ENCODE measurements at places on chromosomes 4 and X.

DNA sequence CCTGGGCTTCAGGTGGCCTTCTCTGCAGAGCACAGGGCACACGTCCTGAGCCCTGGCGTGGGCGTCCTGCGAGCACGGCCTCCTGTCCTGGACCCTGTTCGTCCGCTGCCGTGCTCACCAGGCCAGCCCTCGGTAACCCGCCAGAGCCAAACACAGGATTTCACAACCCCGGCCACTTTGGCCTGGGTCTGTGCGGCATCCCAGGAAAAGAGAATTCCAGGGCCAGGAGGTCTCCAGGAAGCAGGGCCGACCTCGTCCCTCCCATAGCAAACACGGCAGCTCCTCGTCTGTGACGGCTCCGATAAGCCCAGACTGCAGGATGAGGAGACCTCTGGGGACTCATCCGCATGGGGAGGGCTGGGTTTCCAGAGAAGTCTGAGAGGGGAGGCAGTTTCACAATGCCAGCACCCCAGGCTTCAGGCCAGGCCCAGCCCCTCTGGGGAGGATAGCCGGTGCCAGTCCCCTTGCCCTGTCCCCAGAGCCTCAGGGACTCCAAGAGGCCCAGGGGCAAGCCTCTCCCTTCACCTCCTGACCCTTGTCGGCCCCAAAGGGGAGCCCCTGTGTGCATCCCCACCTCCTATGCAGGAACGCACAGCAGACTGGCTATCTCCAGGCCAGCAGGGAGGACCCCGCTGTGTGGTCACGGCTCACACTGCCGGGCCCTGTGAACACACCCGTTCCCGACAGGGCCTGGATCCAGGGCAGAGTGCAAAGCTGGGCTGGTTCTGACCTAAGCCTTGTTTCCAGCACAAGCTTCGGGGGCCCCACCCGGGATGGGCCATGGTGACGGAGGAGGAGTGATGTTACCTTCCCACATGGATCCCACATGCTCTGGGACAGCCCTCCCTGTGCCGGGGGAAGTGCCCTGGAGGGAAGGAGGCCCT, 22.3 kb upstream of the HTRA3 start:
- DNase-seq, result no peak

GRCh38 chrX:16319929-16320328, 152.6 kb downstream of the MAGEB17 start:
- DNase-seq, result no peak

- DNase-seq, result no peak
Measured at GRCh38 chr4:152894673-152895072, 41.5 kb upstream of the FHDC1 start.

DNA sequence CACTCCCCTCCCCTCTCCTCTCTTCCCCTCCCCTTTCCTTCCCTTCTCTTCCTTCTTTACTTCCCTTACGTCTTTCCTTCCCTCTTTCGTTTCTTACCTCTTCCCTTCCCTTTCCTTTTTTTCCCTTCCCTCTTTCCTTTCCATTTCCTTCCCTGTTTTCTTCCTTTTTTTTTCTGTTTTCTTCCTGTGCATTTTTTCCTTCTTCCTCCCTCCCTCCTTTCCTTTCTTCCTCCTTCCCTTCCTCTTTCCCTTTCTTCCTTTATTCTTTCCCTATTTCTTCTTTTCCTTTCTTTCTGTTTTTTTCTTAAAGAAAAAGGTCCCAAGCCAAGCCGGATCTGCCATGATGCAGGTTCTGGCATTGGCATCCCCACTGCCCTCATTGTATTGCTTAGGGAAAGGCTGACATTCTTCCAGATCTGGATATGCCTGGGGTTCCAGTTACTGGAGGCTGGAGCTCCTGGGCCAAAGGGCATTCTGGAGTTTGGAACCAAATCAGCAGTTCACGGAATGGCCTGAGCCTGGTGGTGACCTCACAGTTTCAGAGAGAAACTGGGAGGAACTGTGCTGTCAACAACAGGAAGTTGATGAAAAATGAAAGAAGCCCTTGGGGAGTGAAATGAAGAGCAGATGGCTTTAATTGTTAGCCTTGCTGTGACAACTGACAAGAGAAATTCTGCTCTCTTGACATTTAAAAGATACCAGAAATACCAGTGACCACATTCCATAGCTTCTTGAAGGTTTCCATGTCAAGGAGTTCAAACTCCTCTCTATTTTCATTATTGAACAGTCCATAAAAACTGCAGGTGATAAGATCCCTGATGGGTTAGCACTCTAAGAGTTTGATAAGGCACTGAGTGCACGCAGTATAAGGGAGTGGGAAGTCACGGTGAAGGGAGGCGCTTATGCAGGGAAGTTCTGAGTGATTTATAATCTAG, 622.1 kb downstream of the SPRY1 start:
- DNase-seq, result no peak

DNA sequence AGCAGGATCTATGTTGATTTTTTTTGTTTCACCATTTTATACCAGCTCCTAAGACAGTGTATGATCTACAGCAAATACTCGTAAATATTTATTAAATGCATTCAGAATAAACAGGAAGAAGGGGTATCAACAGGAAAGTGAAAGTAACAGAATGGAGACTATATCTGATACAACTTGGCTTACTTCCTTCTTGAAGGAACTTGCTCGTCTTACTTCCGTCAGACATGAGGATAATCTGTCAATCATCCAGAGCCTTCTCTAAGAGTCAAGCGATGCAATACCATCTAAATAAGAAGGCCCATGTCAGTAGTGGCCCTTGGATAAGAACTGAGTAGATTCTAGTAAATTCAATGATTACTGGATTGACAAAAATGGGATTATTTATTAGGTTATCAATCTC, 84.2 kb downstream of the CAMK2D start:
- DNase-seq, result no peak

DNA sequence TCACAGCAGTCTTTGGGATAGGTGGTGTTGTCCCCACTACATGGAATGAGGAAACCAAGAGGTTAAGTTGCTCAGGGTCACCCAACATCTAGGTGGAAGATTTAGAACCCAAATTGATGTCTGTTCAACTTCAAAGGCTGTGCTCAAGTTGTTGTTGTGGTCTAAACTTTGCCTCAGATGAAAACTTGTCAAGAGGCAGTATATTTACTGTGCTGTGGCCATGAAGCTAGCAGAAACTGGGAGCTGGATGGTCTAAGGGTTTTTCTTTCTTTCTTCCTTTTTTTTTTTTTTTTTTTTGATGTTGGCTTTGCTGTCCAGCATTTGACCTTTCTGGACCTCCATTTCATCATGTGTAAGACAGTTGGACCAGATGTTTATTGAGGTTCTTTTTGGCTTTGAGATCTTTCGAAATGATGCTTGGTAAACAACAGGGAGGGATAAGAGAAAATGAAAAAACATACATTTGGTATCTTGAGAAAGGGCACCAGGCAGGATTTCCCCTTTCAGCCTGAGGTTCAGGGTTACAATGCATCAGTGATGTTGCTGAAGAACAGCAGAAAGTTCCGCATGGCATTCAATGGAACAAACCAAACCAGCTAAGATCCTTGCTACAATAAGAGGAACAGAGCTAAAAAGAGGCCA, 166.2 kb upstream of the RPS6KA3 start:
- DNase-seq, result no peak

GRCh38 chrX:15465347-15465746, 27.8 kb downstream of the PIR start:
- DNase-seq, result no peak

DNA sequence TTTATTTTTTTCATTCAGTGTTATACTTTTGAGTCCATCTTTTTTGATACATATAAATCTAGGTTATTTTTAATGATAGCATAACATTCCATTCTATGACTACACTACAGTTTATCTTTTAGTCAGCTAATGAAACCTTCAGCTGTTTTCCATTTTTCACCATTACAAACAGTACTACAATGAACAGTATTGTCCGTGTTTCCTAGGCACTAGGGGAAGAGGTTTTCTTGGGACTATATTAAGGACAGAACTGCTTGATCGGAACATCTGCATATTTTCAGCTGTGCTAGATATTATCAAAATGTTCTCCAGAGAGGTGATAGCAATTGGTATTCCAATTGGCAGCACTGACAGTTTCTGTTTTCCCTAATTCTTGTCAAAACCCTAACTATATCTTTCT, 44.3 kb upstream of the HCCS start:
- no peak for DNase-seq

DNA sequence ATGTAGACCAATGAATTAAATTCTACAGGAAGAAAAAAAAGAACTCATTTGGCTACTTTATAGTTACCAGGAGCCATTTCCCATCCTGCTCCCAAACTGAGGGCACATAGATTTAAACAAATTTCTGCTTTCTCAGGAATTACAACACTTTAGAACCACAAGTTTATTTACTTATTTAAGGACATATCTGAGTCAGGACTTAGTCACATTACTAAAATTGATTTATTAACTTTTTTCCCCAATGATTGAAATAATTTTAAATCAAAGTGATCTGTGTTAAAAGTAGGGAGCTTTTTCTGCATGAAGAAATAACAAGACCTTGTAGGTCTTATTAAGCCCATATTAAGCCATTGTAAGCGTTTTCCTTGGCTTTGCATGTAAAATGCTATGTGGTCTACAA, 291.0 kb upstream of the HAND2 start:
- DNase-seq, result no peak

GRCh38 chr4:3313139-3313538, 20.3 kb downstream of the RGS12 start:
- no peak for DNase-seq

DNA sequence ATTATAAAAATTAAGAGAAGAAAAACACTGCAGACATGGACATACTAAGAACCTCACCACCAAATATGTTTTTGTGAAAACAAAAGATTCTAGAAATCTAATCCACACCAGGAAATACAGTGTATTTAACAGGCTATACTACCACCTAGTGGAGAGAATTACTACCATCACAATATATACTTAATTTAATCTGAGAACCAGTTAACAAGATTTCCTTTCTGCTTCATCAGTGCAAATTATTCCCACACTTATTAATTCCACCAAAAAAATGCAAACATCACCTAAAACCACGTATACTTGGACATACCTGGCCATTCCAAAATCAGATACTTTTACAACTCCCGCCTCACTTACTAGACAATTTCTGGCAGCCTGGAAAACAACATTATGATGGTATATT, 7.0 kb upstream of the TXK start:
- DNase-seq, result no peak

DNA sequence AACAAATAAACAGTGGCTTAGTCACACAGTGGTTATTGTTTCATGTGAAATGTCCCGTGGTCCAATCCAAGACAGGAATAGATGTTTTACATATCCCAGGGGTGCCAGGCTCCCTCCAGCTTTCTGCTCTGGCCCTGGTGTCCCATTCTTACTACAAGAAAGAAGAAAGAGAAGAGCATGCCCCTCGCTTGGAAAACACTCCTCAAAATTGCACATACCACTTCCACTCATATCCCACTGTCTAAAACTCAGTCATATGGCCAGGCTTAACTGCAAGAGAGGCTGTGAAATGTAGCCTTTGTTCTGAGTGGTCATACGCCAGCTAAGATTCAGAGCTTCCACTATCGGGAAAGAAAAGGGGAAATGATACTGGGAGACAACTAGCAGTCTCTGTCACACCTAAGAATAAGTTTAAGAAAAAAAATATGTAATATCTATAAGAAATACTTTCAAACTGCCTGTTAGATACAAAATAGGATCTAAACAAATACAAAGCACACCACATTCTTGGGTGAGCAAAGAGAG, 306.8 kb upstream of the FAM241A start:
- DNase-seq, result no peak

- no peak for DNase-seq
Measured at GRCh38 chr4:6788123-6788522, 5.6 kb downstream of the KIAA0232 start.

GRCh38 chrX:118513120-118513898, 17.7 kb downstream of the DOCK11 start:
- no peak for DNase-seq
